ENCODE measurements at places on chromosomes 5 and 9.

GRCh38 chr5:78632467-78632866, 16.1 kb downstream of the LHFPL2 start:
- DNase-seq = no peak

DNA sequence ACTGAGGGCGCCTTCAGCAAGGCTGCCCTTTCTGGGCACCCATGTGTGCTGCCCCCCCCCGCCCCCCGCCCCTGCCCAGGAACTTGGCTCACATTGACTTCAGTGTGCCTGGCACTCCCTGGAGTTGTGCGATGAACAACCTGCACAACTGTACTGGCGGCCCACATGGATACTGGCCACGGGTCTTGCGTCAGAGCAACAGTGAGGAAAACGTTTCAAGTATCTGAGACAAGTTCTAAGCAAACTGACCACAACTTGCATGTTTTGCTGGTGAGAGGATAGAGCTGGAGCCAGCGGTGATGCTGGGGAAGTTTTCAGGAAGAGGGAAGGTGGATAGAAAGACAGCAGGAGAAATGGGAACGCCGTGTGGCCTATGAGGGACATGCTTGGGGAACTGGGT, 45.4 kb downstream of the HABP4 start:
- no peak for DNase-seq

DNA sequence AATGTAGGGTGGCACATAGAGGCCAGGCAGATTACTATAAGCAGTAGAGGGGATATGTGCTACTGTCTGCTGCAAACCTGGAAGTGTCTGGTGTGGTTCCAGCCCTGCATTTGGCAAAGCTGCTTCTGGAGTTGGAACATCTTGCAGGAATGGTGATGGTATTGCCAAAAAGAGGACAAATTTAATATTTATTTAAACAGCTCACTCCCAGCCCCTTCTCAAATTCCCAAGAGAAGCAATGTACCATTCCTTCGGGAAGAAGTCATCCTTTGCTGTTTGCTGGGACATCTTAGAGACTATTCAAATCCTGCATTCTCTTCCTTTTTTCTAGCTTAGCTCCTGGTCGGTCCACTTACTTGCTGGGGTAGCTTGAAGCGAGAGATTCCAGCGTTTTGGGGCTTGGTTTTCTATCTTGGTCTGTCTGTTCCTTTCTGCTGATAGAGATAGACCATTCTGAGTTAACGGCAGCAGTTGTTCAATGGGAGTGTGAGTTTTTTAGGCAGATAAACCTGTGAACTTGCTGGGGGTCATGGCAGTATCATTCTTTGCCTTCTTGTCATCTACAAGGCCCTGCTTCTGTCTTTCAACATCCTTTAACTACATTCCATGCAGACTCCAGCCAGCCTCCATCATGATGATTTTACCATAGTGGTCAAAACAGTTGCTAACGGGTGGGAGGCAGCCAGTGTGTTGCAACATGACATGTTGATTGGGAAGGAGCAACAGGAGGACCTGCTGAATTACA, 69.9 kb downstream of the RCL1 start:
- DNase-seq = no peak

- no peak for DNase-seq
These were observed 14.9 kb upstream of the SCAMP1 start for GRCh38 chr5:78345485-78345884.

DNA sequence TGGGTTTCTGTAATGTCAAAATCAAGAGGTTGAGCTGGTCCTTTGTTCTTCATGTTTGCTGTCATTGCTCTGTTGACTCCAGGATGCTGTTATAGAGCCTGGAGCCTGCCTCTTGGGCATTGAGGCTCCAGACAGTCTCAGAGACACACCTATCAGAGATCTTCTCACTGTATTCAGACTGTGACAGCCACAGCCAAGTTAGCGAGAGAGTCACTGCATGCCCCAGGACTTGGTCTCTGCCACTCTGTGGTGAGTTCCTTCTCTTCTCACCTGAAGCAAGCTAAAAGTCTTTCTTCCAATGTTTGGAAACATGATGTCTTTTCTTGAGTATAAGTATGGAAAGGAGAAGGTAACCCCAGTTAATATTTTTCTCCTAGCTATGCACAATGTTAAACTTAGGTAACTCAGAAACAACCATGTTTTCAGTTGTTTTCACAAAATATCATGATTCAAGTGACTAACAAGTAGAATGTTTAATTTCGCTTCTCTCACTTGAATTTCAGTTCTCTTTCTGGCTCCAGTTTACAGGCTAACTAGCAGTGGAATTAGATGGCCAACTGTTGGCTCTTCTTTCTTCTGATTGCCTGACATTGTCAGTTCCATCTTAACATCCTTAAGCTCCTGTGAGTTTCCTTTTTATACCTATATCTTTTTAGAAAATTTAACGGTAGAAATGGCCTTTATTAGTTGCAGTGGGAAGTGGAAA, 20.6 kb upstream of the ZFYVE16 start:
- DNase-seq = no peak

DNA sequence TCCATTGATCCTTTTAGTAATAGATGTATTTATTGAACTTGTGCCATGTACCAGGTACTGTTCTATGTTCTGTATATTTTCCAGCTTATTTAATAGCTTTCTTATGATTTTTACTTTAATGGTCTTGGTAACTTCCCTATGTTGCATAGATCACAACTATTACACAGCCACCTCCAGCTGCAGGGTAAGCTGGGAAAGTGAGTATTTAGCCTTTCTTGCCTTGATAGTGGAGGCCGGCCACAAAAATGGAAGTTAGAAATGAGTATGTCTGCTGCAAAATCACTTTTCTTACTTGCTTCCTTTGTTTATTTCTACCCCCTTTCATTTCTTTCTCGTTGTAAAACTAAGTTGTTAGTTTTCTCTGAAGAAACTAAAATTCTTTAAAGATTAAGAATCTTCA, 43.1 kb upstream of the ANKDD1B start:
- no peak for DNase-seq

All from C1 segment of cervical spinal cord (tissue), 14 donors.